Frontal cortex (tissue), 4 donors: ENCODE measurements at places on chromosomes 4 and X. TPM values are rescaled to one million over a fixed set of nuclear protein-coding genes. Genes with fewer than 3 reads are reported as not detected.

Gene HPGDS
- 1.2 TPM for total RNA-seq

GRCh38 chr4:33715841-33716395 is 2528.4 kb downstream of the ARAP2 start:
- DNase-seq, result no peak

GRCh38 chrX:21616386-21616785 is 41.7 kb downstream of the KLHL34 start:
- no peak for DNase-seq

Gene TMPRSS11F
- total RNA-seq, result not detected

DNA sequence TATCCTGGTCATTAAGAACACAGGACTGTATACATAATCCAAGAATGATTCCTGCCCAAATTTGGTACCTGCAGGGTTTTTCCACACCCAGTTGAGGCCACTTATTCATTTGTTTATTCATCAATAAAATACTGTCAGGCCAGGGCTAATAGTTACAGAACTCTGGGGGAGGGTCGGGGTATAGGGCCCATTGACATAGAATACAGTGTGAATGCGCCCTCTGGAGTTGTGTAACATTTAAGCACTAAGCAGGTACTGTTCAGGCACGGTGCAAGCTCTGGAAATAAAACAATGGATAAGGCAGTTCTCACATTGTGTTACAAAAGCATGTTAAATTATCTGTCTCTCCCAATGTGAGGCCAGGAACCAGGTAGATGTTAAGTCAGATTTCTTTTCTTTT is 30.8 kb upstream of the LRBA start:
- no peak for DNase-seq
